ENCODE measurements at places on chromosomes 7 and 10.

DNA sequence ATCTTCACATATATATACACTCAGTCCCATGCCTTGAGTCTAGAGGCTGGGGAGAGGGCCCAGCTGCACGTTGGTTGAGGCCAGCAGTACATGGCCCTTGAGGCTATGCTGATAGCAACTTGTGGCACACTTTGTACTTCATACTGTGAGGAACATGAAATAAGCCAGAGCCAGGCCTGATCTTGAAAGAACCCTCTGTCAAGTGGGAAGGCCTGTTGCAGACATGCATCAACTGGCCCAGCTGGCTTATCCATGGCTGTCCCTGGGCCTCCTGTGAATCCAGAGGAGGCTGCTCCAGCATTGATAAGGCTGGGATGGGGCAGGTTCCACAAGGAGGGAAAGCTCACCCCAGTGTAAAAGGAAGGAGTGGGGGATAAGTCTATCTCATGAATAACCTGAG lies 140.4 kb downstream of the NRF1 start:
- DNase-seq = no peak

GRCh38 chr10:70595566-70596016 lies 7.0 kb downstream of the PRF1 start:
- DNase-seq = no peak

- DNase-seq = no peak
Measured at GRCh38 chr10:46520941-46521340, 35.5 kb downstream of the GPRIN2 start.

GRCh38 chr10:50316695-50317648 lies 65.7 kb upstream of the ASAH2 start:
- no peak for DNase-seq

- DNase-seq = no peak
Measured at GRCh38 chr7:6128205-6128604, 97.0 kb downstream of the ANKRD61 start.

- DNase-seq = no peak
Measured at GRCh38 chr10:123972481-123973401, 81.1 kb upstream of the CPXM2 start.

DNA sequence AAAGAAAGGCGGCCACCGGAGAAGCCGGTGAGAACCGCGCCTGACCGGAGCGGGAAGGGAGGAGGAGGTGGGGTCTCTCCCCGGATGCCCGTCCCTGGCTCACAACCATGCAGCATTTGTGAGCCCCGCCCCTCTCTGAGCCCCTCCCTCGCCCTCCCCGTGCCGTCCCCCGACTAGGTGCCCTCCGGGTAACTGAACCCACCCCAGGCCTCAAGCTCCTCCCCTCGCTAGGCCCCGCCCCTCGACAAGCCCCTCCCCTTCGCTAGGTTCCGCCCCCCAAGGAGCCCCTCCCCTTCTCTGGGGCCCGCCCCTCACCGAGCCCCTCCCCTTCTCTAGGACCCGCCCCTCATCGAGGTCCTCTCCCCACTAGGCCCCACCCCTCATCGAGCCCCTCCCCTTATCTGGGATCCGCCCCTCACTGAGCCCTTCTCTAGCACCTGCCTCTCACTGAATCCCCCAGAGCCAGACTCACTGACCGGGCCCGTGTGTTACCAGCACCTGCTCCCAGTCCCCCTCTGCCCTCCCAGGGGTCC lies 42.2 kb upstream of the HSPB1 start:
- no peak for DNase-seq

GRCh38 chr10:108424656-108425055 lies 1260.2 kb upstream of the SORCS1 start:
- DNase-seq = no peak

DNA sequence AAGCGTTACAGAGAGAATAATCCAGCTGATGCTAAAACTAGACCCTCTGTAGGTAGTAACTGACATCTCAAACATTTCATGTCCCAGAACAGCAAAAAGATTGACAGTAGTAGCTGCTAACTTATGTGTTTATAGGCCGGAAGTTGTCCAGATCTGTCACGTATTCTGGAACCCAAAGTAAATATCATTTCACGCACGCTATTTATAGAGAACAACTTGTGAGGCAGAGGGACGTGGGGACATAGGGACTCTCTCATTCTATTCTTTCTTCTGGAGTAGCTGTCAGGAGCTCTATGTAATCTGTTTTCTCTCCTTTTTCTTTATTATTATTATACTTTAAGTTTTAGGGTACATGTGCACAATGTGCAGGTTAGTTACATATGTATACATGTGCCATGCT lies 22.3 kb downstream of the AGK start:
- DNase-seq = no peak

- no peak for DNase-seq
Measured at GRCh38 chr10:790821-791551, 101.5 kb upstream of the DIP2C start.

DNA sequence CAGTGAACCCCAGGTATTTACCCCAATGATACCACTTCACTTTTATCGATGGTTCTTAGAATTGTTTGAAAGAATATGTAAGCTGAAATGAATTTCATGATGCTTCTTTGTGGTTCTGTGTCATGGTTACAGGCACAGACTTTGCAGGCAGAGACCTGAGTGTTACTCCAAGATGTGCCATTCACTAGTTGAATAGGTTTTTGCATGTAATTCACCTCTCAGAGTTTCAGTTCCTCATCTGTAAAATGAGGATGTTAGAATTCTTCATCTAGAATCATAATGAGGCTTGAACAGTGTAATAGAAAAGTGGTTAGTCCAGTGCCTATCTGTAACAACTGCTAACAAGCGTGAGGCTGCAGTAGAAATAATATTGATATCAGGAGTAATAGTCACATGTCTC lies 54.6 kb downstream of the VSTM2A start:
- DNase-seq = no peak

GRCh38 chr7:81783818-81784217 lies 14.0 kb upstream of the HGF start:
- no peak for DNase-seq

GRCh38 chr10:93068411-93069244 lies 5.1 kb upstream of the CYP26A1 start:
- no peak for DNase-seq

GRCh38 chr10:73650537-73651331 lies 5.1 kb downstream of the SYNPO2L start:
- no peak for DNase-seq

GRCh38 chr7:35261041-35261440 lies 7.1 kb upstream of the TBX20 start:
- DNase-seq = no peak

DNA sequence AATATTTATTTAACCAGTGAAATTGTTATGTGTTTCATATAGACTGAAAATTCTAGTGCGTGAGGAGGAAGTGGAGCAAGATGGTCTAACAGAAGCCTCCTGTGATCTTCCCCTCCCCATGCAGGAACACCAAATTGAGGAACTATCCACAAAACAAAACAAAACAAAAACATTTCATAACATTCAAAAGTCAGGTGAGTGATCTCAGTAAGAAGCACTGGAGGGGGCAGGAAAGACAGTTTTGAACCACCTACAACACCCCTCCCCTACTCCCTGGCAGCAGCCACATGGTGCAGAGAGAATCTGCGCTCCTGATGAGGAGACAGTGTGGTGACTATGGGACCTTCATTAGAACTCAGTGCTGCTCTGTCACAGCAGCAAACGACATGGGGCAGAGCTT lies 221.9 kb upstream of the SEMA3C start:
- DNase-seq = no peak

DNA sequence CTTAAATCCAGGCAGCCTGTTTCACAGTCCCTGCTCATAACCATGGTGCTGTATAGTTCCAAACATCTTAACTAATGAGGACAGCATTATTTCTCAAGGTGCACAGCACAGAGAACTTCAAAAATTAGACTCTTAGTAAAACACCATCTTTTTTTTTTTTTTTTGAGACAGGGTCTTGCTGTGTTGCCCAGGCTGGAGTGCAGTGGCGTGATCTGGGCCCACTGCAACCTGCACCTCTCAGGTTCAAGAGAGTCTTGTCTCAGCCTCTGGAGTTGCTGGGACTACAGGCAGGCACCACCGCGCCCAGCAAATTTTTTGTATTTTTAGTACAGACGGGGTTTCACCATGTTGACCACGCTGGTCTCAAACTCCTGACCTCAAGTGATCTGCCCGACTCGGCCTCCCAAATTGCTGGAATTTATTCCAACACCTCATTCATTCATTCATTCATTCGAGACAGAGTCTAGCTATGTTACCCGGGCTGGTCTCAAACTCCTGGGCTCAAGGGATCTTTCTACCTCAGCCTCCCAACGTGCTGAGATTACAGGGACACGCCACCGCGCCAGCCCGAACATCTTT lies 507 bp upstream of the TMEM254 start:
- no peak for DNase-seq

GRCh38 chr10:101050208-101051069 lies 11.3 kb upstream of the KAZALD1 start:
- DNase-seq = peak; percentile 66

GRCh38 chr7:105141068-105141467 lies 127.1 kb downstream of the KMT2E start:
- DNase-seq = peak; percentile 34
